CD14-positive monocyte (primary cell): ENCODE measurements at places on chromosomes 7 and 10. TPM values are rescaled to one million over a fixed set of nuclear protein-coding genes. Genes with fewer than 3 reads are reported as not detected.

Gene TYW1B
- 0.17 TPM for polyA plus RNA-seq

- no peak for DNase-seq
Measured at GRCh38 chr7:139426258-139427028, 57.0 kb downstream of the KLRG2 start.

Gene AOC1
- not detected for polyA plus RNA-seq

GRCh38 chr10:81405399-81405798 is 469.6 kb upstream of the NRG3 start:
- DNase-seq: no peak

Gene GPC2
- polyA plus RNA-seq: not detected

GRCh38 chr7:154996756-154997155 is 6.2 kb downstream of the PAXIP1 start:
- no peak for DNase-seq

- no peak for DNase-seq
Measured at GRCh38 chr10:128473396-128473795, 347.2 kb upstream of the MKI67 start.

DNA sequence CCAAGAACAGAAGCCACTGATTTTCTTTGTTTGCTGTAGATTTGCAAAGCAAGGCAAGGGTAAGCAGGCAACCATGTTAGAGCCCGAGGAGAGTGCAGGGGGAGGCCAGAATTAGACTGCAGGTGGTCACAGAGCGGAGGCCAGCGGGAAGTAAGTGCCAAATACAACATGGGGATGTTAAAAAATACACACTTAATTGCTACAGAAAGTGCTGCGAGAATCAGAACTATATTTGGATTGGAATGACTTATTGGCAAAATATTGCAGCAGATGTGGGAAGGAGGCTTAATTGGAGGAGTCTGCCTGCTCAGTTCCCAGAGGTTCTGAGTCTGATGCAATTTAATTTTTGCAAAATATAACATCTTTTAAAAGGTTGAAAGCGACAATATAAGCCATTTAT is 49.7 kb upstream of the ADCY1 start:
- no peak for DNase-seq

DNA sequence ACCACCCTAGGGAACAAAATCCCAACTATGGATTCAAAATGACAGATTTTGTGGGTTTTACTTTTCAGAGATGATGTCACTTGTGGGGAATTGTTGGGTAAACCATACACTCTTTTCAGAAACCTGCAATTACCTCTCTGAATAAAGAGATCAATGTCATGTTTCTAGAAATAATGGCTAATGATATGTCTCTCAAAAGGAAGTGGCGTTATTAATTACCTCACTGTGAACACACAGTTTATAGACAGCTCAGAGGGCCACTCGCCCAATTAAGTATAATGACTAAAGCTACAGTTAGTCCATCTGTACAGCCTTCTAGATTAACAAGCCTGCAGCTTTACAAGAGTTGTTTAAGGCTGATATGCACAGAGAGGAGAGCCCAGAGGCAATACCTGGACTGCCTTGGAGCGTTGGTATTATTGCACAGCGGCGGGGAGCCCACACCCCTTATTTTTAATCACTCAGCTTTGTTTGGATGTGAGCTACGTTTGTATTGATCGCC is 79.5 kb downstream of the RAB11FIP2 start:
- DNase-seq: no peak

Gene NPC1L1
- not detected for polyA plus RNA-seq

DNA sequence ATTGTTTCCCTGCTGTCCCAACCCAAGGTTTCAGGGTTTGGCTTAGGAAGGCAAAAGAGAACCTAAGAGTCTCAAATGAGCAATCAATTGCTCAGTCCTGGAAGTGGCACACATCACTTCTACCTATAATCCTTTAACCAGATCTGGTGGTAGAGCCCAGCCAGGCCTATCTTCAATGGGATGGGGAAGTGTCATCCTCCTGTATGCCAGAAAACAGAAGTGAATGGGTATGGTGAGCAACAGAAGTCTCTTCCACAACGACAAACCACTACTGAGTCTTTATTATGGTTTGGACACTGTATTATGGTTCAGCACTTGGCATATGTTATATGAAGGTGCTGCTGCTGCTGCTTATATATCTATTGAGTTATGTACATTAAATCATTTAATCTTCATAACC is 3.0 kb upstream of the AKR1B1 start:
- no peak for DNase-seq

DNA sequence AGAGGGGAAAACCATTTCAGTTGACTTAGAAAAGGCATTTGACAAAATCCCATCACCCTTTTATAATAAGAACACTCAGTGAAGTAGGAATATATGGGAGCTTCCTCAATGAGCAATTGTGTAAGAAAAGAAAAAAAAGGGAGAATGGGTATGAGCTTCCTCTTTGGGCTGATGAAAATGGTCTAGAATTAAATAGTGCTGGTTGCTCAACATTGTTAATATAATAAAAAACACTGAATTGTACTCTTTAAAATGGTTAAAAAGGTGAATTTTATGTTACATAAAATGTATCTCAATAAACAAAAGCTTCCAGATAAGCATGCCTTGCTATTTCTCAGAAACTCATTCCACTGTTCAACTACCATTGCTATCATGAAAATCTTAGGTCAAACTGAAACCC is 40.6 kb downstream of the LRRC17 start:
- DNase-seq: no peak

- no peak for DNase-seq
Measured at GRCh38 chr10:36736311-36736710, 389.1 kb upstream of the ANKRD30A start.

Gene FBXL13
- not detected for polyA plus RNA-seq

Gene AKR1C4
- not detected for polyA plus RNA-seq

Gene PDZD8
- polyA plus RNA-seq: 9.0 TPM
